ENCODE measurements at places on chromosomes 1 and 21.

GRCh38 chr1:110587906-110588305 is 18.3 kb downstream of the KCNA2 start:
- DNase-seq, result no peak

- DNase-seq, result no peak
These were observed 22.0 kb downstream of the DONSON start for GRCh38 chr21:33566514-33566913.

DNA sequence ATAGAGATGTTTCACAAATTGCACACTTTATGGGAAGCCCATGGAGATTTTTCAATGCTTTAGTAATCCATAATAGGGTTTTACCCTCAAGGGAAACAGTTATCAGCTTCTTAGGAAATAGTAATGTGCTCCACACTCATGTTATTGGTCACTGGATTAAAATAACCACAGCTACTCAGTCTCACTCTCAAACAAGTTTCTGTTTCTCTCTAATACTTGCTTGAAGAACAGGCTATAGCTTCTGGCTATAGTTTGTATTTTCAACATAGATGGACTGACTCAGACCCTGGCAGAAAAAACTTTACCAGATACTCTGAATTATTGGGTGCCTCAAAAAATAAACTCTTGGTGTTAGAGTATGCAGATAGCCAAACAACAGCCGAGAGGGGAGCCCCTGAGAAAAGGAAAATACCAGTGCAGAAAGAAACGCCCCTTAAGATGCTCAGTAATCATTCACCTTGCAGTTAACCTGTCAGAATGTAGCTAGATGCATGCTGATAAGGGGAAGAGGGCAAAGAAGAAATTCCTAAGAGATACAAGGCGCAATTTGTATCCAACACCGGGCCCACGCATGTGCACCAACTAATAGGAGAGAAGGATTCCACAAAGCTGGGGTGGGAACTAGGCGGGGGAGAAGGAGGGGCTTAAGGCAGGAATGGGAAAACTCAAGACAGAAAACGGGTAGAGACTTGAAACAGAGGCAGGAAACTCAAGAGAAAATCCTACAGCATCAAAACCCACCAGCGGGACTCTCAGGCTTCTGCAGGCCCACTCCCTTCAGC is 30.4 kb upstream of the PDE4B start:
- DNase-seq, result no peak

DNA sequence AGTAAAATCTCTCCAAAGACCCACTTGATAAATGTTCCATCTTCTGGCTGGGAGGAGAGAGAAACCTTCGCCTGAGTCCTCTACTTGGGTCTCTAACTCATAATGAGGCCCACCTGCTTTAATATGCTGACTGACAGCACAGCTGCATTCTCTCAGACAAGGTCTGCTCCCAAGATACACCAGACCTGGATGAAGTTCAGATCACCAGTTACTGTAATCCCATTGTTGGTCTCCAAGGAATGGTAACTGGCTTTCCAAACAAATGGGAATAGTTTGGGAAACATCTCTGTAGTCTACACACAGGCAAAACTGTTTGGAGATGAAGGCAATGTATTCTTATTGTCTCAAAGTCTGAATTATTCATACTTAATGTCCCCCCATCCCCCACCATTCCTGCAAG is 27.9 kb upstream of the COL24A1 start:
- no peak for DNase-seq

GRCh38 chr1:246435421-246436041 is 71.5 kb downstream of the SMYD3 start:
- no peak for DNase-seq

GRCh38 chr21:39663066-39663465 is 50.3 kb downstream of the B3GALT5 start:
- DNase-seq, result no peak

DNA sequence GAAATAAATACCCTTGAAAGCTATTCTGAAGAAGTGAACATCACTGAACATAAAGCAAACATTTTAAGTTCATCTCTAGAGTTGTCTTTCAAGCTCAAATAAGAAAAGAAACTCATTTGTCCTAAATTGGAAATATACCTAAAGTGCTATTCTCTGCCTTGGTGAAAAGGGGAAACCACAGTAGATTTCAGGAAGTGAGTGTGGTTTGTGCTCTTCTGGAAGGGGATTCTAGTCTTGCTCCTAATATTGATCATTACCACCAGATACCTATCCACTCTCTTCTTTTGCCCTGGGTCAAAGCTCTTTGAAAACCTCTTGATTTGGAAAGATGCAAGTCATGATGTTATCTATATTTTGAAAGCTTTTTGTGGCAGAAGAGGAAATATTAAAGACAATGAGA is 798.1 kb downstream of the ADGRL2 start:
- DNase-seq, result no peak

- DNase-seq, result peak; percentile 15
These were observed 36.7 kb downstream of the FH start for GRCh38 chr1:241482761-241483250.

- DNase-seq, result no peak
These were observed 55.9 kb downstream of the NEK7 start for GRCh38 chr1:198212675-198213074.

DNA sequence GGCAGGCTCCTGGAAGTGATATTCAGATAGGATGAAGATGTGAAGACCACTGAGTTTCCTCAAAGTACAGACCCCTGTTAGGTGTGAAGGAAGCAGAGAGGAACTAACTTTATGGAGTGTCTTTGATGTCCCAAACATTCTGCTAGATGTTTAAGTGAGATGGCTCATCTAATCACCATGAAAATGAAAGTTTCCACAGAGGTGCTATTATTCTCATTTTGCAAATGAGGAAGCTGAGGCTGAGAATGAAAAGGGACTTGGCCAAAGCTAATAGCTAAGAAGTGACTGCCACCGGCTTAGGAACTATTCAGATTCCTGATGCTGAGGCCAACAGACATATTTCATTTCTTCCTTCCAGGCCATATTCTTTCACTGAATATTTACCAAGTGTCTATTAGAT is 45.9 kb upstream of the WLS start:
- no peak for DNase-seq

DNA sequence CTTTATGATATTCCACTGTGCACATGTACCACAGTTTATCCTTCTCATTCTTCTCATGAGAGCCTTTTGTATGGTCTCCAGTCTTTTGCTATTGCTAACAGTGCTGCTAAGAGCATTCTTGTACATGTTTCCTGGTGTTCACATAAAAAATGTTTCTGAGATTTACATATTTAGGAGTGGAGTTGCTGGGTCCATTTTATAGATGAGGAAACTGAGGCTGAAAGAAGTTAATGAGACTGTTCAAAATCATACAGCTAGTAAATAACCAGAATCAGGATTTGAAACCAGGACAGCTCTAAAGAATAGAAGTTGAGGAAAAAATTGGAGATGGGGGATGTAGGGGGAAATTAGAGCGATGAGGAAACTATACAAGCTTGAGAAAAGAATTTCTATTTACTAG is 27.8 kb upstream of the RGS16 start:
- no peak for DNase-seq

- no peak for DNase-seq
These were observed 425.1 kb downstream of the SETD4 start for GRCh38 chr21:35635261-35635660.

DNA sequence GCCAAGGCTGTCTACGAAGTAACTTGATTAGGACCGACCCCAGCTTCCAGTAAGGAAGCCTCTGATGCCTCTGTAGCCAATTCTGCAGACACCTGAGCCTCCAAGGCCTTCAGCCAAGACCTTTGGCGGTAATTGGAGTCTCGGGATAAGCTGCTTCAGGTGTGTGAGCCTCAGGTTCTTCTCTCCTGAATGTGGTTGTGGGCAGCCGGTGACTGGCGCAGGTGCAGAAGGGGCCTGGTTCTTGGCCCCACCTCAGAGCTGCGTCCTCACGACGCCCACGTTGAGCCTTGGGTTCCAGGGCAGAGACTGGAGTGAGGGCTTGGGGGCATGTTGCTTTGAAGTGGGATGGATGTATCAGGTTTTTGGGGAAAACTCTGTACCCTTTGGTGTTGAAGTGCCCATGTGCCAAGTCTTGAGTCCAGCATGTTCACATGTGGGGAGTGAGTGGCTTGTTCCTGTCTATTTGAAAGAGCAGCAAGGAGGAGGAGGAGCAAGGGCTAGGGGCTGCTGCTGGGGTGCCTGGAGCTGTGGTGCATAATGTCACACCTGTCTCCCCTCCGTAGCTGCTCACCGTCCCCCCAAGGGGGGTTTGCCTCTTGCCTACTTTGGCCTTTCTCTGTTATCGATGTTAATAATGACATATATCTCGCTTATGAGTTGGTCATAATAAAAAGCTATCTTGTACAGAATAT is 1.4 kb downstream of the PSEN2 start:
- no peak for DNase-seq

- no peak for DNase-seq
These were observed 2.9 kb upstream of the RABGAP1L start for GRCh38 chr1:174156437-174156836.

DNA sequence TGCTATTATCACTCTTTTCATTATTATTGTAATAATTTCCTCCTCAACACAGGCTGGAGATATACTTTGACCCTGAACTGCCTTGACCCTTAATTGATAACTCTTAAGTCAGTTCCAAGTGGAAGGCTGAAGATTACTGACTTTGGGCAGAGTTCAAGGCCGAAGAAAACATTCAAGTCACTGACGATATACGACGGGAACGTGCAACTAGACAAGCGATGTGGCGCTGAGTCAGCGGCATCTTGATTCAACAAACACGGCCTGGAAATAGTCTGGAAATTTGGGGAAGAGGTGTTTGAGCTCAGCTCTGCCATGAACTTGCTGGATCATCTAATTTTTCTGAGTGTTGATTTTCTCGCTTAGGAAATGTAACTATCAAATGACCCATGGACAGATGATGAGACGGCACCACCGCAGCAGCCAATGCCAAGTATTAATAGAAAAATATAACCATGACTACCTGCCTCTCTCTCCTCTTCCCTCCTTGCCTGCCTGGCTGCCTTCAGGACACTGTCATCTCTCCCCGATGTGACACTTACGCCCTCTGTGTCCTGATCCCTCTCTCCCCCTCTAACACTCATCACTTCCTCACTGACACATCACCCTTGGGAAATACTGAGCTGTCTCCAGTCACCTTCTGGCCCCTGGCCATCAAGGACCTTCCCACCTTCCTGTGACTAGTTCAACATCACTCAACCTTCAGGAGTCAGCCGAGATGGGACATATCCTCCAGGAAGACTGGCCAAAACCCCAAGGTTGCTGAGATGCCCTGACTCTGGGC is 49.4 kb downstream of the TMCO4 start:
- no peak for DNase-seq

DNA sequence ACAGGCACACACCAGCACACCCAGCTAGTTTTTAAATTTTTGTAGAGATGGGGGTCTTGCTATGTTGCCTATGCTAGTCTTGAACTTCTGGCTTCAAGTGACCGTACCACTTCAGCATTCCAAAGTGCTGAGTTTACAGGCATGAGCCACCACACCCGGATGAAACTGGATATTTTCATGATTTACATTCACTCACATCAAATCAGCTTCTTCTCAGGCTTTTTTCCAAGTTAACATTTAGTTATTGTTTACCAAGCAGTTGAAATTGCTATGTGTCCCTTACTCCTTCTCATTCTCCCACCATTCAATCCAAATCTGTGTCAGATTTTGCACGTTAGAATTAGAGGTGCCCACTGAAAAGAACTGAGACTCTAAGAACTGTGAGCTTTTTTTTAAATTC is 18.4 kb downstream of the RIT1 start:
- DNase-seq, result no peak

DNA sequence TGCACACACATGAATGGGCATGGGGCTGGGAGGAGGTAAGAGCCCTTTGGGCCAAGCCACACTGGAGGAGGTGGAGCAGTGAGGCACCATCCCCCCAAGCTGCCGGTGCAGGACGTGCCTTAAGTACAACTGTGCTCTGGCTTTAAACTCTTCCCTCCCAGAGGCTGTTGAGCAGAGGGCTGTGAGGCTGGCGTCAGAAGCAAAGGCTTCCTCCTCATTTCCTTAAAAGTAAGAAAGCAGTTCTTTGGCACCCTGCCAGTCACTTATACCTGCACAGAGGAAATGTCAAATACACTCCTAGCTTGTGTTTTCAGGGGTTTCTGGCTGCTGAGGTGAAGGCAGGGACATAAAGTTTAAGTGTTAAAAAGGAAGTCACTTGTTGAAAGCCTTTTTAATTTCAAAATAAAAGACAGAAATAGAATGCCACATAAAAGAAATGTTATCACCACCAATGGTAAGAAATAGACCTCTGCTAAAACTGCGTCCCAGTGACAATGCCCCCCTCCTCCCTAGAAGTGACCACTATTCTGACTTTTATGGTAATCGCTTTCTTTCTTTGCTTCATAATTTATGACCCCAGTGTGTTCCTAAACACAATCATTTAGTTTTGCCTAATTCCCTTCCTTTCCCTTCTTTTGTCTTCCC is 33.0 kb downstream of the LAMC2 start:
- no peak for DNase-seq

GRCh38 chr1:167751676-167752075 is 29.9 kb downstream of the MPZL1 start:
- no peak for DNase-seq

- no peak for DNase-seq
These were observed 186.8 kb downstream of the SEC16B start for GRCh38 chr1:177783051-177783450.

GRCh38 chr1:37553598-37553926 is 531 bp downstream of the SNIP1 start:
- no peak for DNase-seq

DNA sequence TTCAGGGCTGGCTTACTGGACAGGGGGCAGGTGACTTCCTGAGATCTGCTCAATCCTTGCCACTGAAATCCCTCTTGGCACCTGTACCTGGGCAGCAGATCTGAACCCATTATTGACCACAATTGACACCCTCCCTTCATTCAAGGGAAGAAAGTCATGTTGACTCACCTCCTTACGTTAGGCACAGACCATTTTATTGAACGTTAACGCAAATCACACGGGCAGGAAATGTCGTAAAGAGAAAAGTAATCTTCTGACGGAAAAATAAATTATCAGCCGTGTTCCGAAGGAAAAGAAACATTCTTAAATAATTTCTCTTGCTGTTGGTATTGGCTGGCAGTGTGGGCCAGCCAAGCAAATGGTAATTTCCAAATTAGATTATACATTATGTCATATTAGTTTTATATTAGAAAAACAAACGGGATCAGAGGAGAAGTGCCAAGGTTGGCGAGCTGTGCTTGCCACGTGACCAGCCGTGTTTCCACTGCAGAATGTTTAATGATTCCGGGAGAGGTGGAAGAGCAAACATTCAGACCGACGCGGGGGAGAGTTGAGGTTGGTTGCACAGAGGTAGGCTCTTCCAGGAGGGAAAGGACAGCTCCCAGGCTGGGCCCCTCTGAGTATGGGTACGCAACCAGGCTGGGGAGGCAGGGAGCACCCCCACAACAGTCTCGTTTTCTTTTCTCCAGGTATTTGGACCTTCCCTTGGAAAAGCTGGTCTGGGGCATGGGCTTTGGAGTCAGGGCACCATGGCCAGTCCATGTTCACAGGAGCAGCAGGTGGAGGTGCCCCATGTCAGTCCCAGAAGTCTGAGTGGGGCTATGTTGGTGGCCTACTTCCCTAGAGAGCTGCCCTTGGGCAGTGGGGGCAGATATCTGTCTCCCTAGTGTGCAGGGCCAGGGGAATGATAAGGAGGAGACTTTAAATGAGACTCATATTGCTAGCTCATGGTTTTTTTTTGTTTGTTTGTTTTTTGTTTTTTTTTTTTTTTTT is 121.1 kb downstream of the FOXD2 start:
- no peak for DNase-seq
